Activated T-cell treated with anti-CD3 and anti-CD28 coated beads for 1 hour (primary cell): ENCODE measurements at places on chromosomes 3 and 15.

- DNase-seq, result no peak
These were observed 30.8 kb downstream of the CCDC13 start for GRCh38 chr3:42742259-42742658.

DNA sequence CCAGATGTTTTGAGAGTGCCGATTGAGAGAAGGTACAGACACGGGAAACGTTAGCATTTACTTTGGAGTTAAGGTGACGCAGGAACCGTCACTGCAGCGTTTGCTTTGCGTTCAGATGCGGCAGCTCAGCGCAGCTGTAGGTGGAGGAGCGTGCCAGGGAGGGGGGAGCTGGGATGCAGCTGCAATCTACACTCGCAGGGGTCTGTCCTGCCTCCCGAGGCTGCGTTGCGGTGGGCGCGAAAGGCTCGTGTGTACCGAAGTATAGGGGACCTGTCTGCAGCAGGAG lies 425 bp upstream of the FYTTD1 start:
- no peak for DNase-seq

DNA sequence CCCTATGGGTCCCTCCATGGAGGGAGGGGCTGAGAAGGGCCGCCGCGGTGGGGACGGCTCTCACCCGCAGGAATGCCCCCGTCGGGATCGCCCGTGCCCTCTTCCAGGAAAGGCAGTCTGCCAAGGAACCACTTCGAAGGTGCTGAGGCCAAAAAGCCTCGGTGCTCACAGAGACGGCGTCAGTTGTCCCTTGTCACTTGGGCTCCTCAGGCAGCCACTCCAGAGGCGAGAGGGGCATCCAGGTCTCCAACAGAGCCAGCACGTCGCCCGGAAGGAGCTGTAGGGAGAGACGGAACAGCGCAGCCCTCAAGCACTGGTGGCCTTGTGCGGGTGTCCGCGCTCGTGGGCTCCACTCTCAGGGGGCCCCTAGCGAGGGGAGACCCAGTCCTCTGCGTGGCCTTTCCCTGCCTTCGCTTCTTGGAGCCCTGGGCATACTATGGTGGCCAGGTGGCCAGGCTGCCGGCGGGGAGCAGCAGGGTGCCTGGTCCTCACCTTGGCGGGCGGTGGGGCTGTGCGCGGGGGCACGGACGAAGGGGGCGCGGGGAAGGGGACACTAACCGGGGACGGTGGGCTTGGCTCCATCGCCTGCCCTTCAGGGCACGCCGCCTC lies 994 bp downstream of the MESP1 start:
- DNase-seq, result no peak

- no peak for DNase-seq
These were observed 620.3 kb downstream of the FHIT start for GRCh38 chr3:60630953-60631352.

GRCh38 chr3:197022405-197023231 lies 7.0 kb downstream of the MELTF start:
- DNase-seq, result no peak

GRCh38 chr15:88714782-88715372 lies 76.1 kb downstream of the ISG20 start:
- DNase-seq, result no peak

DNA sequence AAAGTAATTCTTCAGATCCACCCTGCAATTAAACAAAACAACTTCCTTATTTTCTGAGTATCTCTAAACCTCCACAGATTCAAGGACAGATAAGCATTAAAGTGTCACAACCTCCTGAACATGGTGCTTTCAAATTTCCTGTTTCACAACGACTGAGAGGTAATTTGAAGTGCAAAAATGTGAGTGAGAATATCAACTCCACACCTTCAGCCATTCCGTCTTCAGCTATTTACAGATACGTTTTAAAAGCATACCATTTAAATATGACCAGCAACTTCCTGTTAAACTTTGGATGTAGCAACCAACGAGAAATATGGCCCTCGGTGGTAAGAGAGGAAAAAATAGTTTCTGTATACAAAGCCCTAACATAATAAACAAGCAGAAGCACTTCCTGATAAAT lies 32.1 kb upstream of the PCSK6 start:
- DNase-seq, result no peak

- no peak for DNase-seq
These were observed 6.0 kb upstream of the HACD2 start for GRCh38 chr3:123590685-123591450.

GRCh38 chr3:171126478-171127209 lies 100.1 kb upstream of the SLC2A2 start:
- no peak for DNase-seq

DNA sequence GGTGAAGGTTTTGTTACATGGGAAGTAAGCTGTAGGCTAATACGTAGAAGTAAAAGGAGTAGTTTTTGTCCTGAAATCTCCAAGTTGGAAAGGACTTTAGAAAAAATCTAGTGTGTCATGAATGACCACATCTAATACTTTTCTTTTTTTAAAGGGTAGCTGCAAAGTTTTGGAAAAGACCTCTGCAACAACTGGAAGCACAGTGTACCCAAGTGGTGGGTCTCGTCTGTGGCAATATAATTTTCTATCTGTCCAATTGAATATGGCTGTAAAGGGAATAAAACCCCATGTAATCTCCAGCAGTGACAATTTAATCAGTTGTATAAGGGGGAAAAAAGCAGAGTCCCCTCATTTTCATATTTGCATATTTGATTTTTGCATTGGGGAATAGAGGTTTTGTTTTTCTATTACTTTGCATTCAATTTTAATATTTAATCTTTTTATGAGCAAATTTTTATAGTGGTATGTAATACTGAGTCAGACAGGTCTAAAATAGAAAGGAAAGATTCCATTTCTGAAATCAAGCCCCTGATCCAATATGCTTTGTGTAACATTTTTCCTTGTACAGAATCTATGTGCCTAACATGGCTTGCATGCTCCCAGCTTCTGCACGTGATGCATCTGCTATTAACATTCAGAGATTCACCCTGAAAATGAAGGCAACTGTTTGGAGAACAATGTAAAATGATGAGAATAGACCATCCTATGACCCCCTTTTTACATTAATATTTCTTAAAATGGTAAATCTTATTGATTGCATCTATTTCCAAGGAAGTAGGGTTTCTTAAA lies 531.4 kb downstream of the ZIC1 start:
- DNase-seq, result no peak

DNA sequence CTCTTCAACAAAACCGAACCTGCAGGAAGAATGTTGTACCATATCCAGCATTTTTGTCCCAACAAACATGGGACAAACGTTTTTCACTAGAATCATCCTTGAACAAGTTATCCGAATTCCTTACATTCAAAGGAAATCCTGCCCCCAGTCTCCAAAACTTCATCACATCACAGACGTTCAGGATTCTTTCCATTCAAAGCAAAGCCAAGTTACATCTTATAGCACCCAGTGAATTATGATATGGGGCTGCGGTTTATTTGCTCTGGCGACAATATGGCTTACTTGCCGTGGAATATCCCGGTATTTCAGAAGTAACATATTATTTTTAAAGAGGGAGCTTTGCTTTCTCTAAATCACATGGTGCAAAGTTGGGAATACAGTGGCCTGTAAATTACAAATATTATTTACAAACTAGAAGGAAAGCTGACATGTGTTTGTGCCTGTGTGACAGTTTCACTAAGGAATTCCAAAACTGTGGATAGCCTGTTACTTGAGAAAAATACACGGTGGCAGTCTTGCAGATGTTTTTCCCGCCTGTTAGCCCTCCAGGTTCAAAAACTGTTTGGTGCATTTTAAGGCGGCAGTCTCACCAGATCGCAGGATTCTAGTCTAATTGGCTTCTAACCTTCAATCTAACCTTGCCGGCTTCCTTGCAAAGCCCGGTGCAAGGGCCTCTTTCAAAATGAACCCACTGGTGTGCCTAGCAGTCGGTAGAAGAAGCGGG lies 736 bp upstream of the MBNL1 start:
- no peak for DNase-seq

DNA sequence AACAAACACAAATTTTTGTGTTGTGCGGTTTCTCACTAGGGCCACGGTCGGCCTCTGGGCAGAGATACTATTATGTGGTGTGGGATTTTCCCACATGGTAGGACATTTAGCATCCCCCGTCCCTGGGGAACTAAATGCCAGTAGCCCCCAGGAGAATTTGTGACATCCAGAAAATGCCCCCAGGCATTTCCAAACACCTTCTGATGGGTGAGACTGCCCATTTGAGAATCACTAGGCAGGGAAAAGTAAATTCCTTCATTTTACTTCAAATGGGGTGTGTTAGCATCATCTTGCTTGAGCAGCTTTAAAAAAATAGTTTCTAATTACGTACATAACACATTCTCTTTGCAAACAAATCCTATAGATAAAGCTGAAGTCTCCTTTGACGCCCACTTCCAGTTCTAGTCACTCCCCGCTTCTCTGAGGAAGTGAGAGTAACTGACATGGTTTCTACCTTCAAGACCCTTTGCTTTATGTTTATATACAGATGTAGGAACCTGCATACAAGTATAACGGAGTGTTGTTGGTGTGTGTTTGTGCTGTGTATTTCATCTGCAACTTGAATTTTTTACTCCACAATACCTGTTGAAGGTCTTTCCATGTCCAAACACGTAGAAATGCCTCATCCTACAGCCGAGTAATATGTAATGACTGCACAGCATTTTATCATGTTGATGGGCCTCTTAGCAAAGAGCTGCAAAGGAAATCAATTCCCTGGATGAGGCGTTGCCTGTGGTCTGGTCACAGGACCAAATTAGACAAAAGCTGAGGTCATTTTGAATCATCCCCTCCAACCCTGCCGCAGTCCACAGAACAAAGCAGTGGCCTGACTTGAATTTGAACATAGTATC lies 31.4 kb upstream of the ZBTB38 start:
- no peak for DNase-seq

DNA sequence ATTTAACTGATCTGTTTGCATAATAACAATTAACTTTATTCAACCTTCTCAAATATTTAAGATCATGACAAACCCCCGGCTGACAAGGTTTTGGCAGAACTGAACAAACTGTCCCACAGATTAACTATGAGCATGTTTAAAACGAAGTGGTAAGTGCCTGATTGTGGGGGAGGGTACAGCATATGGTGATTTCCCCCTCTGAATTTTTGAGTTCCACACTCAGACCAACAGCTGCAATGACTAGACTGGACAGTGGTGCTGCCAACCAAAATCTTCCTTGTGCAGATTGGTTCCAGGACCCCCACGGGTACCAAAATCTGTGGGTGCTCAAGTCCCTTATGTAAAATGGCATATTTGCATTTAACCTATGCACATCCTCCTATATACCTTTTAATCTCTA lies 449.5 kb downstream of the SHQ1 start:
- no peak for DNase-seq

- no peak for DNase-seq
These were observed 8.9 kb downstream of the PARP14 start for GRCh38 chr3:122689587-122689986.

DNA sequence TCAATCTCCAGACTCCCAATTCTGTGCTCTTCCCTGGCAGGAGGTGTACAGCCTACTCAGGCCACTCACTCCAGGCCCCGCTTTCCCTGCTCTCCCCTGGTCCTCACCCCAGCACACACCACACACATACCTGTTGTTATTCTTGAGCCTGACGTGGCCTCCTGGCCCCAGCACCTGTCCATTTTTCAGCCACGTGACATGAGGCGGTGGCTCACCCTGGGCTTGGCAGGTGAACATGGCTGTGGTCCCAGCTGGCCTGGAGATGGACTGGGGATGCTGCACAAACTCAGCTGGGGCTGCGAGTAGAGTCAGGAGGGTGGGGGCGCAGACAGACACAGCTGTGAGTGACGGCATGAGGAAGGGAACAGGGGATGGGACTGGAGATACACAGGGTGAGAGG lies 27.3 kb downstream of the RNU5B-1 start:
- DNase-seq, result no peak

DNA sequence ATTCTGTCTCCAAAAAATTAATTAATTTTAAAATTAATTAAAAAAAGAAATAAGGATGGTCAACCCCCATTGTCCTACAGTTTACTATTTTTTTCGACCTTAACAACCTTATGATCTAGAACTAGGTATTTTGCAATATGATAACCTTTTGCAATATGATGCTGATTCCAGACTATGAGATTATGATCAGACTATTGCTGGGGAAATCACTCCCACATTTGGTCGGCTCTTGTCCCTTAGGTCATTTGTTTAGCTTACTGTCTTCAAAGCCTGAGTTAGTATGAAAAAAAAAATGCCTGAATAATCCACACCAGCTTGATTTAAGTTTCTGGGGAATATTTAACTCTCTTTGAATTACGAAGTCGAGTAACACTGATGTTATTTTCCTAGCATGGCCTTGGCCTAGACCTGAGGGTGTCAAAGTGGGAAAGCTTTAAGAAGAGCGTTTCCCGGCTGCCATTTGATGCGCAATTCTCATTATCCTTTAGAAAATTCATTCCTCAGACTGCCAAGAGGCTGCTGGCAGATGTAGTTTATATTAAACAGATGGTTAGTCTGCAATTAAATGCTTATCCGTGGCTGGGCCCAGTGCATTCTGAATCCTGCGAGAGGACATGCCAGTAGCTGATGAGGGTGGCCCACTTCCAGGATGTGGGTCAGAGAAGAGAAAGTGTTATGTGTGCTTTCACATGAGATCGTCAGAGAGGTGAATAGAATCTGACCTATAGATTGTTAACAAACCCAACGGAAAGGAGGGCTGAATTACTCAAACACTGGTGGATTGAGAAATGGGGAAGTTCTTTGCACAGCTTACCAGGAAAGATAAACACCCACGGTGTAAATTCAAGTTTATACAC lies 496.0 kb upstream of the THBS1 start:
- DNase-seq, result no peak

DNA sequence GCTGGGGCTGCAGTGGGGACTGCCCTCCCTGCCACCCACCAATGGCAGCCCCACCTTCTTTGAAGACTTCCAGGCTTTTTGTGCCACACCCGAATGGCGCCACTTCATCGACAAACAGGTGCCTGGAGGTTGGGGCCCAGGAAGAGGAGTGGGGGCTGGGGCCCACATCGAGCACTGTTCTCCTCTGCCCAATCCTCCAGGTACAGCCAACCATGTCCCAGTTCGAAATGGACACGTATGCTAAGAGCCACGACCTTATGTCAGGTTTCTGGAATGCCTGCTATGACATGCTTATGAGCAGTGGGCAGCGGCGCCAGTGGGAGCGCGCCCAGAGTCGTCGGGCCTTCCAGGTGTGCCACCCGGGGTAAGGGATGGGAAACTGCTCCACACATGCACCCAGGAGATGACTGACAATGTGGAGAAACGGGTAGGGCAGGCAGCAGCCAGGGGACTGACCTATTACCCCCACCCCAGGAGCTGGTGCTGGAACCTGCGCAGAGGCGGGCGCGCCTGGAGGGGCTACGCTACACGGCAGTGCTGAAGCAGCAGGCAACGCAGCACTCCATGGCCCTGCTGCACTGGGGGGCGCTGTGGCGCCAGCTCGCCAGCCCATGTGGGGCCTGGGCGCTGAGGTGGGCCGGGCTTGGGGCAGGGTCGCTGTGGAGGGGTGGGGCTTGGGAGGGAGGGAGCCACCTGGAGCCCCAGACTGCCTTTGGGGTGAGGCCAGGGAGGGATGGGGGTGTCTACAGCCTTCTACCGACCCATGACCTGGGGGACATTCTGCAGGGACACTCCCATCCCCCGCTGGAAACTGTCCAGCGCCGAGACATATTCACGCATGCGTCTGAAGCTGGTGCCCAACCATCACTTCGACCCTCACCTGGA lies 22.9 kb downstream of the NBEAL2 start:
- no peak for DNase-seq

GRCh38 chr3:59882746-59883145 lies 832.9 kb upstream of the CFAP20DC start:
- no peak for DNase-seq
